ENCODE measurements at places on chromosomes 12 and 14.
A peak's percentile ranks its signal among the peaks of the same experiment; 100 is the strongest.

DNA sequence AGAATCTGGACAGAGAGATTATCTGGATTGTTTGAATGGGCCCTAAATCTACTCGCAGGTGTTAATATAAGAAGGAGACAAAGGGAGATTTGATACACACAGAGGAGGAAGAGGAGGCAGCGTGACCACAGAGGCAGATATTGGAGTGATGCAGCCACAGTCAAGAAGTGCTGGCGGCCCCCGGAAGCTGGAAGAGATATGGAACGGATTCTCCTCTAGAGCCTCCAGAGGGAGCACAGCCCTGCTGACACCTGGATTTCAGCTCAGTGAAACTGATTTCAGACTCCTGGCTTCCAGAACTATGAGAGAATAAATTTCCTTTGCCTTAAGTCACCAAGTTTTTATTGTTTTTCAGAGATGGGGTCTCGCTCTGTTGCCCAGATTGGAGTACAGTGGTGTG lies 9.2 kb upstream of the TC2N start:
- no peak for DNase-seq

DNA sequence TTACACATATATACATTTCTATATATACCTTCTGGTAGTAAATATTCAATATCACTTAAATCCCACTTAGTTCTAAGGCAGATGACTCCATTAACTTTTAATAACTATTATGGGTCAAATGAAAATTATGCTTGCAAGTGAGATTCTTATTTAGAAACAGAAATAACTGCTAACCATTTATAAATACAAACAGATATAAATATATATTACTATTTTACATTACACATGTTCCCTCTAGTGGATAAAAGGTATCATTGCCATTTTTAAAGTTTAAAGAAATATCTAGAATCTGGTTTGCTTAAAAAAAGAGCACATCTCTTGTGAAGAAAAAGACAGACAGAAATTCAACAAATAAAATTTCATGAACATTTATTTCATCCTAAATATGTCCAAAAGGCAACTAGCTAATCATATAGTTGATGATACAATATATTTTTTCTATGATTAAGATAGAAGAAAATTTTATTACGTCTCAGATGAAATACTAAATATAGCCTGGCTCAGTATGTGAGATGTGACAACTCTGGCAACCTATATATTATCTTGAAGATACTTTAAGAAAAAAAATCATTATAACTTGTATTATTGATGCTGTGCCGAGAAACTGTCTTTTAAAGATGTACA lies 11.7 kb upstream of the RAD51AP1 start:
- DNase-seq = no peak

DNA sequence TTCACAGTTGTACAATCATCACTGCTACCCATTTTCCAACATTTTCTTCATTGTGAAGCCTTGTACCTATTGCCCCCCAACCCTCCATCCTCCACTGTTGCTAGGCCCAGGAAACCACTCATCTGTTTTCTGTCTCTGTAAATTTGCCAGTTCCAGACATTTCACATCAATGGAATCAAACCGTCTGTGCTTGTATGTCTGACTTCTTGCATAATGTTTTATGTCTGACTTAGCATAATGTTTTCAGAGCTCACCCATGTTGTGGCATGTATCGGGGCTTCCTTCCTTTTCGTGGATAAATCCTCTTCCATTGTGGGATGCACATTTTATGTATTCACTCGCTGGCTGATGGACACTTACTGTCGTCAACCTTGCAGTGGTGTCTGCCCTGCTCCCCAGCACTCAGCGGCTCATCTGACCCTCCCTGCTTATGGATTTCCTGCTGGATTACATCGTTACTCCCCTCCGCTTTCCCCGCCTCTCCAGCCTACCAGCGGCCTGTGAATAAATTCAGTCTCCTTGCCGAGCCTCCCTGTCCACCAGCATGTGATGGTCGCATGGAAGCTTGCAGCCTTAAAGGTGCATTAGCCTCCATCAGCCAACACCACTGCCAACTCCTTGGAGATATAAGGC lies 727.6 kb upstream of the TMEM132C start:
- no peak for DNase-seq

GRCh38 chr12:25236190-25236589 lies 14.5 kb downstream of the KRAS start:
- DNase-seq = no peak

GRCh38 chr12:121499929-121500793 lies 80.7 kb downstream of the KDM2B start:
- DNase-seq = peak; percentile 7

DNA sequence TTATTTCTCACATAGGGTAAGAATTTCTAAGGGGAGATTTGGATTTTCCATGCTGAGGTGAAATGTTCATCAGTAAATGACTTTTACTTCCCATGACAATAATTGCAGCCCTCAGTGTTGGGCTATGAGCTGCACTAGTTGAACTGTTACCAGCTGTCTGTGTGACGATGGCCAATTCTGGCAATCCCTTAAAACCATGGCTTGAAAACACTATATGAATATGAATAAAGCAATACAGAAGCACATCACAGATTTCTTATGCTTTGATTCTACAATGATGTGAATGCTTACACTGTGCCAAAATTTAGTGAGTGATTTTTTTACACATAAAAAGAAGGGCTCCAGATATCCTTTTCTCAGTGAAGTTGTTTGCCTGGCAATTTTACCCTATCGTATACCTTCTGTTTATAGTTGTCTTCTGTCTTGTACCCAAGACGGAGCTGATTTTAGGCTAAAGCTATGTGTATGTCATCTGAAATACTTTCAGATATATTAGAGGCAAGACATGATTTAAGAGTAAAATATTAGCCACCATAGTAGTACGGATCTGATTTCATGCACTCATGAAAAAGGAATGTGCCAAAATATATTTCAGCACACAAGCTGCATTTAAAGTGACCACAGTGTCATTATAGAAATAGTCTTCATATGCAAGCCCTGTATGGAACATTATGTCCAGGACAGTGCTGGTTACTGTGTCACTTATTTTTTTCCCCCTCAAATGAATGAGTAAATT lies 52.0 kb downstream of the SLC38A4 start:
- DNase-seq = no peak

DNA sequence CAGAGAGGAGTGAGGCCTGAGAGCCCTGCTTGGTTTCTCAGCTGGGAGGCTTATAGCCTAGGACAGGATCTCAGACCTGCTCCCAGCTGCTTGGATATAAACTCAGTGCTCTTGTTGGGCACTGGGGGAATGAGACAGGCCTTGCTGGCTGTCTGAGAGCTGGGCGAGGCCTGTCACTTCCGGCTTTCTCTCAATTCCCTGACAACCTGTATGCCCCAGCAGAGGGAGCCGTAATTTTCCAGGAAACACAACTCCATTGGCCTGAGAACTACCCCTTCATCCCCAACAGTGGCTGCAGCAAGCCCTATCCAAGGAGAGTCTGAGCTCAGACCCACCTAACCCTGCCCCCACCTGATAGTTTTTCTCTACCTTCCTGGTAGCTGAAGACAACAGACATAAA lies 258.3 kb upstream of the STXBP6 start:
- no peak for DNase-seq

DNA sequence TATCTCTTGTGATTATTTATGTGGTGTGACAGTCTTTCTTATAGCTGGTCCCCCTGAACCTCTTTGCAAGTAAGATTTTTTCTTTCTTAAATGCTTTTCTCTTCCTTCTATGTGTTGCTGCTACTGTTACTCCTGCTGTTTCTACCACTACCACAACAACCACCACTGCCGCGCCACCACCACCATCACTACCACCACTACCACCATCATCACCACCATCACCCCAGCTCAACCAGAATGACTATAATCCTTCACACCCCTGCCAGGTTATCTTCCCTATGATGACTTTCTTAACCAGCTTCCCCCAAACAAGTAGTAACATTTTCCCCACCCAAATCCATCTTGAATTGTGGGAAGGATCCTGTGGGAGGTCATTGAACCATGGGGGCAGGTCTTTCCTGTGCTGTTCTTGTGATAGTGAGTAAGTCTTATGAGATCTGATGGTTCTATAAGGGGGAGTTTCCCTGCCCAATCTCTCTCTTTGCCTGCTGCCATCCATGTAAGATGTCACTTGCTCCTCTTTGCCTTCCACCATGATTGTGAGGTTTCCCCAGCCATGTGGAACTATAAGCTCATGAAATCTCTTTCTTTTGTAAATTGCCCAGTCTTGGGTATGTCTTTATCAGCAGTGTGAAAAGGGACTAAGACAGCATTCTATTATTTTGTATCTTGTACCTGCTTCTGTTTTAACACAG lies 52.2 kb downstream of the CHST11 start:
- DNase-seq = no peak

GRCh38 chr12:106300761-106301160 lies 1.8 kb upstream of the TCP11L2 start:
- DNase-seq = no peak

Data from NCI-H2081 treated with DMSO at 0.1 percent for 48 hours (cell line).